ENCODE measurements at places on chromosomes 3 and 15.

- DNase-seq: no peak
These were observed 25.7 kb downstream of the KLF13 start for GRCh38 chr15:31352339-31352751.

- no peak for DNase-seq
These were observed 2.0 kb downstream of the KLHL6 start for GRCh38 chr3:183553334-183554026.

- DNase-seq: no peak
These were observed 166.2 kb upstream of the NSMCE3 start for GRCh38 chr15:29435811-29436210.

DNA sequence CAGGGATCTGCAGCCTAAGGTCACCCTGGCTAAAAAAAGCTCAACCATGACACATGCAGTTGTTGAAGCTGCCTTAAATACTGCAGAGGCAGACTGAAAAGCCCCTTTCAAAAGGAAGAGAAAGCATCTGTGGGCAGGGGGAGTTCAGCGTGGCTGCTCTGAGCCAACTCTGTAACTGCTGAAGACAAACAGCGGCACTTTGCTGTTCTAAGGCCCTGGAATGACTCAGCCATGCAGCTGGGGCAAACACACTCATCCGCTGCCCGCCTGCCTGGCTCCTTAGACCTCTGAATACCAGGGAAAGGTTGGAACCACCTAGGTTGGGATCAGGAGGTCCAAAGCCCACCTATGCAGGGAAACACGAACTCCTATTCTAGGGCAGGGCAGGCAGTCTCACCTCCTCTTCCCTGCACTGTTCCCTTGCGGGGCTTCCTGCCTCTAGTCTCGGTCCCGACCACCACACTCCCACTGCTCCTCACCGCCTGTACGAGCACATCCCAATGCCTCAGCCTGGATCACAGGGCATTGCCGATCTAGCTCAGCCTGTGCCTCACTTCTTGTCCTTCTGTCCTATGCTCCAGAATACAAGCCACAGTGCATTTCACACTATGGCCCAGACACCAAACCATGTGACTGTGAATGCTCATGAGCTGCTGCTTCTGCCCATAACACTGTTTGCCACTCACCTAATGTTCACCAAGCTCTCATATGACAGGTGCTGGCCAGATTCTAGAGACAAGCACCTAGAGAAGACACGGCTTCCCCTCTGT lies 6.6 kb upstream of the MUSTN1 start:
- DNase-seq: no peak

- no peak for DNase-seq
These were observed 194.9 kb upstream of the KBTBD8 start for GRCh38 chr3:66803206-66803605.

GRCh38 chr3:53411371-53411770 lies 64.0 kb upstream of the DCP1A start:
- no peak for DNase-seq

DNA sequence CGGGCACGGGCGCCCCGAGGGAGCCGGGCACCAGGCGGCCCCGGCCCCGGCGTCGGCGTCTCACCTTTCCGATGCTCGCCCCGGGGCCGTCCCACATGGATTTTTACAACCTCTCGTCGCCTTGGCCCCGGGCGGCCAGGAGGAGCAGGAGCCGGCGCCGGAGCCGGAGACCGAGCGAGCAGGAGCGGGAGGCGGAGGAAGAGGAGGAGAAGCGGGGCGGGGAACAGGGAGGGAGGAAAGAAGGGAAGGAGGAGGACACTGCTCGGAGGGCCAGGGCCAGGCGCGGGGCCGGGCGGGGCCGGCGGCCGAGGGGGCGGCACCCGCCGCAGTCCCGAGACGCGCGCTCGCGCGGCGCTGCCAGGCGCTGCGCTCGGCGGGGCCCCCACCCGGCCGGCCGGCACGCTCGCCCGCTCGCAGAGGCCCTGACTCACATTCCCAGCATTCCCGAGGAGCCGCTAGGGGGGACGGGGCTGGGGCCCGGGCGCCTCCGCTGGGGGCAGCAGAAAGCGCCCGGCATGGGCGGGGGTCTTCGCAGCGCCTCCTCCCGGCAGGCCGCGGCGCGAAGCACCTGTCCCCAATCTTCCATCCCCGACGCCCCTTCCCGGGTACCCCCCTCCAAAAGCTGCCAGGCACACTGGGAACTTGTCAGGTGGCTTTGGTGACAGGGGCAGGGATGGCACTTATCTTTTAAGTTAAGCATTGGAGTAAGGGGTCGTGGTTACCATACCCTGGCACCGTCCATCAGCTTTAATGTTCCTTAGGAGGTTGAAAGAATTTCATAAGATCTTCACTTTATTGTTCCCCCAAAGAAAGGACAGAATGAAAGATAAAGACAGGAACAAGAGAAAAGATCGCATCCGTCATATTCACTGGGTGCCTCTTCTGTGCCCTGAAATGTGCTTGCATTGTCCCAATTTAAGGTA lies at the start of gene ERC2:
ERC2 (minus strand) TSS at position 284 of the 923 bp plus-strand sequence.
- DNase-seq: no peak

GRCh38 chr3:247916-248315 lies 51.4 kb downstream of the CHL1 start:
- DNase-seq: no peak

GRCh38 chr3:124478830-124479229 lies 251.4 kb upstream of the UMPS start:
- no peak for DNase-seq

DNA sequence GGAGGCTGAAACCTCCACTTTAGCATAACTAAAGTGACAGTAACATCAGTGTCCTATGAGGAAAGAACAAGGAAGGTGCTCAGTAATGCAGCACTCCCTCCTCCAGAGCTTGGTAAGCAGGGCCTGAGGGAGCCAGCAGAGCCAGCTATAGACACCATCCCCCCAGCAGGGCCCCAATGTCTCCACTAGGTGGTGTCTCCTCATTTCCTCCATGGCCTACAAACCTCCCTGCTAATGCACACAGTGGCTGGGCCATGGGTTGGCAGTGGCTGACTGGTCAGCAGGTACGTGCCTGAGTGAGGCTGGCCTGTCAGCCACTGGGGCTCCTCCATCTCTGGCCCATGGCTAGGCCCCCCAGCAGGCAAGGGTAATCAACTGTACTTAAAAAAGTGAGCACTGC lies 13.6 kb downstream of the MRPS25 start:
- peak; percentile 18 for DNase-seq

- no peak for DNase-seq
These were observed 45.0 kb upstream of the SPRED1 start for GRCh38 chr15:38207621-38208020.

DNA sequence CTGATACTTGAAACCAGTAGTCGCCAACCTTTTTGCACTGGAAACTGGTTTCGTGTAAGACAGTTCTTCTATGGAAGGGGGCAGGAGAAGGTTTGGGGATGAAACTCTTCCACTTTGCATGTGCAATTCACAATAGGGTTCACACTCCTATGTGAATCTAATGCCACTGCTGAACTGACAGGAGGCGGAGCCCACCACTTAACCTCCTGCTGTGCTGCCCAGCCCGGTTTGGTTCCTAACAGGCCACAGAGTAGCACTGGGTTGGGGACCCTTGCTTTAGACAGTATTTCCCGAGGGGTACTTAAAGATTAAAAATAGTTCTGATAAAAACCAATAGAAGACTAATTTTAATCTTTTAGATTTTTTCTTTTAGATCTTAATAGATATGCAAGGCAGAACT lies 11.1 kb downstream of the TFG start:
- DNase-seq: no peak

DNA sequence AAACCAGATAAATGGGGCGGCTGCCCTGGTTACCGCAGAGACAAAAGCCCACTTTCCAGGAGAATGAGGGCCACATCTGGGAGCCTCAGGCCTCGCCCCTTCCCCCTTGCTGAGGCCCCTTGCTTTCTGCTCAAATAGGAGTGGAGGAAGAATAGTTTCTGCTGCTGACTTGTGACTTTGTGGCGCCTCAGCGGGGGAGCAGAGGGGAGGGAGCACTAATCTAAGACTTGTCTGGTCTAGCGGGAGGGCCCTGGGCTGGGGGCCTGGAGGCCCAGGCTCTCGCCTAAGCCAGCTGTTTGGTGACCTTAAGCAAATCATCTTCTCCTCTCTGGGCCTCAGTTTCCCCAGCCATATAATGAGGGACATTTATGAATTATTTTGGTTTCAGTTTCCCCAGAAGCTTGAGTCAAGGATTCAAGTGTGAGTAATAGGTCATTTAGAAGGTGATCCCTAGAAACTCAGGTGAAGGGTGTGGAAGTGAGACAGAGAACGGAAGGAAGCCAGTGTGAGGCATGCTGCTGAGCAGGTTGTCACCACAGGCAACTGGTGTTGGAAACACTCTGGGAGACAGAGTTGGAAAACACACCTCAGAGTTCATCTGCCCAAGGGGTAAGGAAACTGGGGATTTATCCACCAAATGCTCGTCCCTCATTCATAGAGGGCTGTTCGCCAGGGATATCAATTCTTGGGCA lies 25.9 kb upstream of the SMAD3 start:
- DNase-seq: no peak

DNA sequence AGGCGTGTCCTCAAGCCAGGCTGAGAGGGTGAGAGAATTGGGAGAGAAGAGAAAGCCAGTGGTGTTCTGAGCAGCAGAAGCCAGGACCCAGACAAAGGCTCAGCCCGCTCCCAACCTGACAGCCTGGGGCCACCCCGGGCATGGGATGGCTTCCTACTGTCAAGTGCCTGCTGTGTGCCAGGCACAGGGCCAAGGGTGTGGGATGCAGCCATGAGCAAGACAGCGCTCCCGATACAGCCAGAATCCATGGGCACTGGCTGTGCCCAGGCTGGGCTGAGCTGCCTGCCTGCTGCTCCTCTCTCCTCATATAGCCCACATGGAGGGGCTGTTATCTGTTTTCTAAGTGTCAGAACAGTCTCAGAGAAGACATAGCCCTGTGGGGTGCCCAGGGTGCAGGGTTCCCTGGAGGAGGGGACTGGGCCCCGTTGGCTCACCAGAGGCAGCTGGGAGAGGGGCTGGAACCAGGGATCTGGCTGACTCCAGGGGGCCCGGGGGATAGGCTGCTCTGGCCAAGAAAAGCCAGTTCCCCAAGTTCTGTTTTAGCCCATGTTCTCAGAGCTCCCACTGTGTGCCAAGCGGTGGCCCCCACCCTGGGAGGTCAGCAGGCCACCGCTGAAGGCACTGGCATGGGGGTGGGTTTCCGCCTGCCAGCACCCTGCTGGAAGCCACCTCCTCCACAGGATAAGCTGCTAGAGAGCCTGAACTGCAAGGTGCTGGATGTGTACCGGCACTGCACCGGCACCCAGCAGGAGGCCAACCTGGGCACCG lies 39.0 kb downstream of the CFAP100 start:
- no peak for DNase-seq

DNA sequence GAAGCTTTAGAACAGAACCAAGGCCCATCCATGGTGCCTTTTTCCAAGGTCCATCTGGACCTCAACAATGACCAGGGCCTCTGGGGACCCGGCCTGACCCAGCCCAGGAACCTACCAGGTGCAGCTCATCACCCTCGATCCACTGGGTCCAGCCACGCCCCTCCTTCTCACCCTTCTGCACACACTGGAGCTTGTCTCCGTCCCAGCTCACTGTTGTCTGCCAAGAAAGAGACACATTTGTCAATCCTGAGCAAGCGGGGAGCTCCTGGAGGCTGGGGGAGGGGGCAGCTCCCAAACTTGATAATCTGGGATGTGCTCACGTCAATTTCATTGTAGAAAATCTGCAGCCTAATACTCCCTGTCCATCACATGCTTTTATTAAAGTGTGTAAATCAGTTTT lies 21.2 kb downstream of the RBP1 start:
- no peak for DNase-seq

DNA sequence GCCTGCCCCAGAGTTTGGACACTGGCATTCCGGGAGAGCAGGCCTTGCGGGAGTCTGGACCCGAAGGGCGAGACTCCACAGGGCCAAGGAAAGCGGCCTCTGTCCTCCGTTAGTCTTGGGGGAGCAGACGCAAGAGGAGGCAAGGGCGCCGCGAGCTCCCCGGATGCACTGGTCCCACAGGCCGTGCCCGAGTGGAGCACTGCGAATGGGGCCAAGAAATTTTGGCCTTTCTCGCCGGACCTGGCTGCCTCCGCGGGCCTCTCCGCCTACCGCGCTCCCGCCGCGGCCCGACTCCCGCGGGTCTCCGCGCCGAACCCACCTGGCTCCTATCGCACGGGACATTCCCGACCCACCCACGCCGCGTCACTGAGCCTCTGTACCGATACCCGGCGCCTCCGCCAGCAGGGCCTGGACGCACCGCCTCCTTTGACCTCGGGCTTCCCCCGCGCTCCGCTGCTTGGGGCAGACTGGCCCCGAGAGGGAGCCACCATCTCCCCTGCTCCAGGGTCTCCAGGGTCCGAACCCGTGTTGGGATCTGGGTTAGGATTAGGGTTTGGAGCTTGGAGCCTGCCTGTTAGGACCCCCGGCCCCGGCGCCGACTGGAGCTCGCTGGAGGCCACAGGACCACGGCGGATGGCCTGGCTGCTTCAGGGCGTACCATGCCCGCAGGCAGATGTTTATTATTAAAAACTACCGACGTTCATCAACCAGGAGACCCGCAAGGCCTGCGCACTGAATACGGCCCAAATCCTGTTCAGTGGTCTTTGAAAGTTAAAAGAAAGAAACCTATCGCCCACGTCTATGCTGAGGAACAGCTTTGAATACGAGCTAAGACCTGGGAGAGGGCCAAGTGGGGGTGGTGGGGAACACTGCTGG lies 11.7 kb downstream of the SHOX2 start:
- no peak for DNase-seq

DNA sequence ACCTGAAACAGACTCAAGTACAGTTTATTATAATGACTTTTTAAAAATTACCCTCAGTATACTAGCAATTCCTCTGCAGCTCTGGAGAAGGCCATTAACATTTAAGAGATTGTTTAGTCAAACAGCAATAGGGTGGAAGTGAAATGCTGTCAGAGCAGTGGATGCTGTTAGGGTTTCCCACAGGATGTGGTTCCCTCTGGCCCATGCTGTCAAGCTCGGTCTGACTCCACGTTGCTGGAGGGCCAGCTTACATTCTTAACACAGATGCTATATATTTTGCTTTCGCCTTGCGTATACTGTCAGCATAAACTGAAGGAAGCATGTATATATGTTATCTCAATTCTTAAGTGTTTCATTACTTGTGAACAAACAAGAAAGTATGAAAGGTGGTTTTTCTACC lies 231.1 kb upstream of the COL8A1 start:
- DNase-seq: no peak

DNA sequence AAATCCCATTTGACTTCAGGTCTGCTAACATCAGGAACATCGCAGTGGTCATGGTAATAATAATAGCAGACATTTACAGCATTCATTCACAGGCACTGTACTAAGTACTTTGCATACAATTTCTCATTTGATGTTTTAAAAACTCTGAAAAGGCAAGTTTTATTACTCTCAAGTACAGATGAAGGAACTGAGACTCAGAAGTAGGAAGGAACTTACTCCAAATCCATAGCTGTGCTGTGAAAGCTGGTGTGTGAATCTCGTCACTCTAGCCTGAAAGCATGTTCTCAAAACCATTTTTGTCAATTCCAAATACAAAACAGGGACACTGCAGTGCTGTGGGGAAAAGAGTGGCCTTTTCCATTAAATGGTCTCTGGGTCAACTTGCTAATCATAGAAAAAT lies 179.9 kb downstream of the FAM43A start:
- peak; percentile 47 for DNase-seq
